ENCODE measurements at places on chromosomes 5 and 9.

- DNase-seq: no peak
These were observed 92.6 kb downstream of the OR2K2 start for GRCh38 chr9:111237447-111237846.

DNA sequence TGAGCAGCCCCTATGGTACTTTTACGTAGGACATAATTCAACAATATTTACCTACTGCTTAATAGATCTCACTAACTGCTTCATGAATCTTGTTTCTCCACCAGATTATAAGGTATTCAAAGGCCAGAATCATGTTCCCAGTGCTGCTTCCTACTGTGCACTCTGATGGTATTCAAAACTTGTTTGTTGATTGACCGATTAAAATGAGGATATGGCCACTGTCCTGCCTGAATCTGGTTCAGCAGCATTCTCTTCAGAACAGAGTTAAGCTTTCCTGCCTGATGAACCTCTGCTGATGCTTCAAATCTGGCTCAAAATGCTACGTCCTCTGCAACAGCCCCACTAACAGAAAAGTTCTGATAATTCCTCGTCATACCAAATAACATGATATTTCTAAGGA, 150.7 kb upstream of the ZNF462 start:
- DNase-seq: no peak

DNA sequence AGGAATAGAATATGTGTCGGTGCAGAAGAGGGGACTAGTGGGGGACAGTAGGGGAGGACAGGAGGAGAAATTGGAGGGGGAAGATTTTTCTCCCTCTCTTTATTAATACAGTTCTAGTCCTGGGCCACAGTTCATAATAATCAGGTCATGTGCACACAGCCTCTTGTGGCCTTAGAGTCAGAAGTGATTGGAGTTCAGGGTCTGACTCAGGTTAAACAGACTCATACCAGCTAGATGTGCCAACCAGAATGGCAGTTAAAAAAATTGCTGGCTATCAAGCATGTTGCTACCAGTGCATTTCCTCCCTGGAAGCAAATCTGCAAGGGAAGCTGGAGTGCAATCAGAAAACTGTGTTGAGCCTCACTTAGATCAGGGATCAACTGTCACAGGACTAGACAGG, 132.7 kb upstream of the MAP1B start:
- DNase-seq: no peak

DNA sequence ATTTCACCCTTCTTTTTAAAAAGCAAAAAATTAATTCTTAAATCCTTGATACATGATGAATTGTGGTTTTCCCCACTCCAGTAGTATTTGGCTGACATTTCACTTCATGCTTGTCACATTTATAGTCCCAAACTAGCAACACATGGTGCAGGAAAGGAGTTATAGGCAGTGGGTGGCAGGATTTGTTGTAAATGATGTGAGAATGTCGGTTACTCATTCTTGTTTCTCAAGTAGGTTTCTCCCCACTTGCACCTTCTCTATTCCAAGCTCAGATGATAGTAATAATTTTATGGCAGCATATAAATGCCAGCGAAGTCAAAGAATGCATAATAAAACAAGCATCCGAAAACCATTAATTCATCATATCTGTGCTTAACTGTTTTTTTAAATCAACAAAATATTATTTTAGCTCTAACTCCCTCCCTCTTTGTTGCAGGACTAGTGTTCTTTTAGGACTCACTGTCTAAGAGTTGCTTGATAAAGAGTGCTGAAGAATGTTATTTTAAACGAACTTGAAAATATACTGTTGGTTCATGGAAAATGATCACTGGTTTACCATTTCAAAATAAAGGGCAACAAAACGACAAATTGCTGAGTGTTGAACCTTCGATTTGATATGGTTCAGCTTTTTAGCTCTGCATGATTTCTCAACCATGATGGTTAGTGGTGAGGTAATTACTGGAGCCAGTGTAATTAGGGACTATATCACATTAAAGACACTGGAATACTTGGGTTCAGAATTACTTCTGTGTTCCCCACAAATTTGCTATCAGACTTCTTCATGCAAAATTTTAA, 88.1 kb upstream of the ADAMTSL1 start:
- DNase-seq: no peak

GRCh38 chr5:176700239-176700847, 53.1 kb downstream of the TSPAN17 start:
- DNase-seq: no peak

DNA sequence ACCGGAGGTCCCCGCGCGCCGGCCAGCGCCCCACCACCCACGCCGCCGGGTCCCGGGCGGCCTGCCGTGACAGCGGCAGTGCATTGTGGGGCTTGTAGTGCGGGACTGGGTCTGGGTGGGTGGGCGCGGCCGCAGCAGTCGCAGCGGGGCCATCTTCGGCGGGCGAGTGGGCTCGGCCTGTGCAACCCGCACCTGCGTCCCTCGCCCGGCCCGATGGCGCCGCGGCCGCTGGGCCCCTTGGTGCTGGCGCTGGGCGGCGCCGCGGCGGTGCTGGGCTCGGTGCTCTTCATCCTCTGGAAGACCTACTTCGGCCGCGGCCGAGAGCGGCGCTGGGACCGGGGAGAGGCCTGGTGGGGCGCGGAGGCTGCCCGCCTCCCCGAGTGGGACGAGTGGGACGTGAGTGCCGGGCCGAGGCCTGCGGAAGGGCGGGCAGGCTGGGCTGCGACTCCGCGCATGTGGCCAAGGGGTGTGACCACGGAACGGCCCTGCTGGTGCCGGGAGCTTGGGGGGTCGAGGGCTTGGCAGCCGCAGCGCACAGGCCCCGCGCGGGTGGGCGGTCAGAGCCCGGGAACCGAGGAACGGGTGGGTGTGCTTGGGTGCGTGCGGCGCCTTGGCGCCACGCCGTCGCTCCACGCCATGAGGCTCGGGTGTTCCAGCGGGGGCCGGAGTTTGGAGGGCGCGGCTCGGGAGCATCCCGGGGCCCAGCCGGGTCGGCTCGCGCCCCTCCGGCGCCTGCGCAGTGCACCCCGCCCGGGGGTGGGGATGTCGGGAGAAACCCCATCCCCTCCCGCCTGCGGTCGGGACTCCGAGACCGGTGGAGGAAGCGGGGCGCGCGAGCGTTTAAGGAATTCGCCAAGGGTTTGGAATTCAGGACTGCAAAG, at the start of gene ARL10:
Gene ARL10 (plus strand): TSS at position 137 of the 881 bp plus-strand sequence. CDS start 77 bp downstream, at position 214.
- no peak for DNase-seq

GRCh38 chr5:151770383-151771258, 1.1 kb upstream of the G3BP1 start:
- DNase-seq: peak; percentile 63

DNA sequence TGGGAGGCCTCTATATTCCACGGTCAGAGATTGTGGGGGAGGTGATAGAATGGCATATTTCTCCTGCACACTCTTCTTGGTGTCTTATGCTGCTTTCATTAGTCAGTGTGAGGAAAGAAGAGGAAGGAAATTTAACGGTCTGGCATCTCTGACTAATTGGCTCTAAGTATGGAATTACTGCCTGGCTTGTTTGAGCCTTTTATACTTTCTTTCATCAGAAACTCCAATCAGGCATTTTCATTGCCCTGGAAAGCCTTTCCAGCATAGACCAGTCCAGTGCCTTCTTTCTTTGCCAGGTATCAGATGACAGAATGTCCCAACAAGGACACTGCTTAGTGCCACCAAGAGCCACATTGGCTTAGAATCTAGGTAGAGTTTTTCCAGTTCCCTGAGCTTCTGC, 30.2 kb downstream of the CYSTM1 start:
- no peak for DNase-seq

DNA sequence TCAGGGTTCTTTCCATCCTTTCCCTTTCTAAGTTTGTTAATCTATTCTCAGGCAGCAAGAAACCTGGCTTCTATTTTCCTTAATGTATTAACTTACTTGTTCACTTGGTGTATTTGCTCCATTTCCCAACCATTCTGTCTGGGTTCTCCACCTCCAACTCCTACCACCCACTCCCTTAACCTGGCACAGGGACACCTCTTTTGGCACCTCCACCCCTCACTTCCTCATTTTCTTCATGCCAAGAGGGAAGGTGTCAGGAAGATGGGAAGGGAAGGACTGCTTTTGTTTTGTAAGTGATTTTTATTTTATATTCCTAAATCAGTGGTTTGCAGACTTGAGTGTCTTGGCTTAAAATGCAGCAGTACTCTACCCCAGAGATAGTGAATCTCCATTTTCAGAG, 166.1 kb downstream of the TRIO start:
- no peak for DNase-seq

DNA sequence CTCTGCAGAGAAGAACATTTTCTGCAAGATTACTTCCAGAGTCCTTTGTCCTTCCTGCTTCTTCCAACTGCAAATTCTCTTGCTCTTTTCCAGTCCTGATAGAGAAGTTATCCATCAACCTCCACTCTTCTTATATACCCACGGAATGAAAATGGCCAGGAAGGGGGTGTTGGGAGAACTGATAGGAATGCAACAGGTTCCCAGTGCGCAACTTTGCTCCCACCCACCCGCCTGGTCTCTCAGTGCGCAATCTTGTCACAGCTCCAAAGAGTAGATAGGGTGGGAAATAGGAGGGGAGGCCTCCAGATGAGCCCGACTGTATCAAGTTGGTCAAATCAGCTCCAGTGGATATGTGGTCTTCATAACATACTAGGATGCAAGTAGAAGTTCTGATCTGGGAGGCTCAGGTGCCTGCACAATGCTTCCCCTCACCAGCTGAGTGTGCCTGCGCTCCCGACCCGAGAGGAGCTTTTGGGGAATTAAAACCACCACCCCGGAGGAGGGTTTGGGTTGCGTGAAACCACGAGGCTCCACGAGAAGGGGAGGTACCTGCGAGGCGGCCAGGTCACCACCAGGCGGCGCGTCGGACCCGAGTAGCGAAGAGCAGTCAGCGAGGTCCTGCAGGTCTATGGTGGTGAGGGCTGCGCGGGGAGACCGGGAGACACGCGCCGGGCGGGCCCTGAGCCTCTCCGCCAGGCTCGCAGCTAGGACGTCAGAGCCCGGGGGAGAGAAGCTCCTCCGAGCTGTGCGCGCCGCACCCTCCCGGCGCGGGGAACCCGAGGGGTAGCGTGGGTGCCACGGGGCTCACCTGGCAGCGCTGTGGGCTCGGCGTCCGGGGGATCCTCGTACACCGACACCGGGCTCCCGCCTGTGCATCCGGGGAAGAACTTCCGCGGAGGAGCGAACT, 835 bp downstream of the MCIDAS start:
- peak; percentile 76 for DNase-seq

DNA sequence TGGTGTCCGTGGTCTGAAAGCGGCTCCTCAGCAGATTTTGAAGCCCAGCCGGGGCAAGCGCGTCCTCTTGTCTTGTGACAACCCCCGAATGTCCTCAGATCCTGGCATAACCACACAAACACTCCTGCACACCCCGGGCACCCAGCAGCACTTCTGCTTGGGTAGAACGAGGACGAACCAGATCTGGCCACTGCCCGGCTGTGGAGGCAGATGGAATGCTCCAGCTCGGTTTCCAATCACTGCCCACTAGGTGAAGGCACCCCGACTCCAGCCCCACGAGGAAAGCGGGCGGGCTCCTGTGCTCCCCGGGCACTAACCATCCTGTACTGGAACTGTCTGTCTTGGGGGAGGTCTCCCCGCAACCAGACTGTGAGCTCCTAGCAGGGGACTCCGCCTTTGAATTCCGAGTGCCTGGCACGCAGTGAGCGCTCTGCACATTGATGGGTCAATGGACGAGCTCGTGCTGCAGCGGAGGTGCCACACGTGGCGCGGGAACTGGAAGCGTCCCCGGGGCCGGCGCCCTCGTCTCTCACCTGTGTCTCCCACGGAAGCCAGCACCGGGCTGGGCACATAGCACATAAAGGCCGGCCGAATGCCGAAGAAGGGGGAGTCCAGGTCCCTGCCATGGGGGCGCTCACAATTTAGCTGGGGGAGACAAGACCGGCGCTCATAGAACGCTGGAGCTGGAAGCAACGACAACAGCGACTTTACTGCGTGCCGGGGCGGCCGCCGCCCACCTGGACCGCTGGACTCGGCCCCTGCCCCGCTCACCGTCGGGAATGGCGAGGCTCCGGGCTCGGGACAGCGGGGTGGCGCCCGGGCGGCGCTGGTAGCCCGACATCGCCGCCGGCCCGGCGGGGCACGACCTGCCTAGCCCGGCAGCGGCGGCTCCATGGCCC, 608 bp downstream of the ENTR1 start:
- DNase-seq: no peak

DNA sequence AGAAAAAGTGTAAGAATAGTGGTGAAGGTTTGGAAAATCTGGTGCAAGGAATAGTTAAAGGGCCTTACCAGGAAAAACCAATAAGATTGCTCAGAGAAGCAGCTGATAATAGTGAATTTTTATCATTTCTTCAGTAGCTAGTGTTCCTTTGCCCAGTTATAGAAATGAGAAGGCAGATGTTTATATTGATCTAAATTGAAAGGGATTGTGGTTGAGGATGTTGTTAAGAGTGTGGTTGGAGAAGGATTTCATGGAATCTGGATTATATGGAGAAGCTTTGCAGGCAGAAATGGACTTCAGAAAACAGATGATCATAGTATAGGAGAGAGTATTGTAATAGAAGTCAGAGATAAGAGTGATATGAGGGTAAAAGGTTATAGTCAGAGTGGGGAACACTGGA, 102.6 kb downstream of the XRCC4 start:
- DNase-seq: no peak

- DNase-seq: peak; percentile 45
These were observed at the start of gene FAM221B for GRCh38 chr9:35828716-35829083. FAM221B (minus strand) TSS chr9:35828732; CDS start chr9:35826161, 2,571 bp downstream.

DNA sequence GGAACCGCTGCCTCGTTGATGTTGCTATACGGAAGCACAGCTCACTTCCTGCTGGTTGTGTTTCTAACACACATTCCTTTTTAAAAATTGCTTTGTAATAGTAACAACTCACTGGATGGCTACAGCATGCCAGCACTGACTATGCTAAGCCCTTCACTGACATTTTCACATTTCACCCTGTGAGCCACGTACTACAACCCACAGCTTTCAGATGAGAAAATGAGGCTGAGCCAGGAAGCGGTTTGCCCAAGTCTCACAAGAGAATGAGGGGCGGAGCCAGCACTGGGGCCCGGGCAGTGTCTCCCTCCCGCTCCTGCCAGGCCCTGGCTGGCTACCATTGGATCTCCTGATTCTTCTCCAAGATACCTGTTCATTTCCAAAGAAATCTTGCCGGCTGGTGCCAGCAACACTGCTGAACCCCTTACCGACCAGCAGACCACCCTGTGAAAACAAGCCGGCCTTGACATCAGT, 38.3 kb downstream of the FAM78A start:
- DNase-seq: peak; percentile 3

GRCh38 chr5:43121913-43122484, 1.3 kb downstream of the ZNF131 start:
- no peak for DNase-seq

DNA sequence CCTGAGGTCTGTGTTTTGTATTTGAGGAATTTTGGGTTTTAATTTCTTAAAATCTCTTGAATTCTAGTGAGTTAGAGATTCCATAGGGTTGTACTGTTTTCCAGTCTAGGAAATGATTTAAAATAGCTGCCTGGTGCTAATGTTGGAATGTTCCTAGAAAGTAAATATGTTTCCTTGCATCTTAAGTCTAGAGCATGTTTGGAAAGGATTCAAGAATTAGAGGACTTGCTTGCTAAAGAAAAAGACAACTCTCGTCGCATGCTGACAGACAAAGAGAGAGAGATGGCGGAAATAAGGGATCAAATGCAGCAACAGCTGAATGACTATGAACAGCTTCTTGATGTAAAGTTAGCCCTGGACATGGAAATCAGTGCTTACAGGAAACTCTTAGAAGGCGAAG, 41.8 kb downstream of the LMNB1 start:
- no peak for DNase-seq

GRCh38 chr9:68648164-68648563, 56.9 kb upstream of the PIP5K1B start:
- DNase-seq: no peak

- no peak for DNase-seq
These were observed 2.8 kb downstream of the MAMDC2 start for GRCh38 chr9:70046274-70047070.

- no peak for DNase-seq
These were observed 1067.8 kb upstream of the EDIL3 start for GRCh38 chr5:85452322-85453025.
